ENCODE measurements at places on chromosomes 6 and 20.

DNA sequence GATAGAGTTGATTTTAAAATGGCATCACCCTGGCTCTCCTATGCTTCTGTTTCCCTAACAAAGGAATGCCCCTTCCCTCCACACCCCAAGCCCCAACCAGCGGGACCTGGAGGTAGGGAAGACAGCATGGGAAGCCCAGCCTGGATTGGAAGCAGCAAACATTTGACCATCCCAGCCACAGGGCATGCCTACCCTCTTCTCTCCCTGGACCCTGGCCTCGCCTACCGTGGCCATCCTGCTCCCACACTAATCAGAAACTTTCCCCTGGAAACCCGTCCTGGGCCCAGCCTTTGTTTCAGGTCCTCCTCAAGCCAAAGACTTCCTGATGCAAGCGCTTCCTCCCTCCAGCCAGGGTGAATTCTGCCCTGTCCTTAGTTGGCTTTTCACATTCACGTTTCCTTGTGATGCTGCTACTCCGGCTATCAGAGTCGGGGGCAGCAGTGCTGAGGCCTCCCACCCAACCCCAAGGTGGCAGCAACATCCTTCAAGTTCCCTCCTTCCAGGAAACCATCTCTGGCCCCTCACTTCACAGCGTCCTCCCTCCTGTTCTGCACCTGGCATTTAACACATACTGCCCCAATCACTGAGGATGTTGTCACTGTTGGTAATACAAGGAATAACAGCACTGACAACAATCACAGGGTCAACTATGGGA, 18.2 kb upstream of the ANGPT4 start:
- no peak for DNase-seq

- DNase-seq, result no peak
Observed at GRCh38 chr20:51050531-51051075, 27.7 kb upstream of the KCNG1 start.

DNA sequence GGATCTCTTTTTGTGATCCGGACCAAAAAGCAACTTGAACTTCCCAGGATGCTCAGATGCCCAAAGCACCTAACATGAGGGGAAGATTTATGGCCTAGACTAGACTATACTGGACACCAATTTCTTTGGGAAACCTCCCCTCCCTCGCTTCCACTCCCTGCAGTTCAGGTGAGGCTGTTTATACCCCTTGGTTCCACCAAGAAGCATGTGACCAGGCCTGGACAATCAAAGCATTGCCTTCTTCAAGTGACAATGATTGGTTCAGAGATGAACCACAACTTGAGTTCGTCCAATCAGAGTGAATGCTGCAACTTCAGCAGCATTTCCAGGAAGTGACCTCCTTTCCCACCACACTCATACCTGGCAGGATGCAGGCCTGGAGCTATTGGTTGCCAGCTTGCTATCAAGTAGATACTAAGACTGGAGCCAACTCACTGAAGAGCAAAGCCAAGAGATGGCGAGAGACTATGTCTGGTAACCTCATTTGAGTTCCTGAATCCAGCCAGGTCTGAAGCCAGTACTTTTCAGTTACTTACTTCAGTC, 45.6 kb upstream of the SLC9A8 start:
- DNase-seq, result no peak

- DNase-seq, result no peak
Observed at GRCh38 chr6:129273161-129273560, 390.2 kb downstream of the LAMA2 start.

GRCh38 chr20:33843050-33843449, 31.9 kb downstream of the CHMP4B start:
- no peak for DNase-seq

GRCh38 chr6:82088978-82089771, 158.4 kb downstream of the IBTK start:
- no peak for DNase-seq

Data from forelimb muscle (tissue), 1 donor.